ENCODE measurements at places on chromosomes 7 and 10.

- no peak for DNase-seq
Observed at GRCh38 chr7:4461531-4461930, 220.6 kb upstream of the FOXK1 start.

GRCh38 chr7:108097703-108098102 lies 32.5 kb downstream of the LAMB4 start:
- DNase-seq: no peak

DNA sequence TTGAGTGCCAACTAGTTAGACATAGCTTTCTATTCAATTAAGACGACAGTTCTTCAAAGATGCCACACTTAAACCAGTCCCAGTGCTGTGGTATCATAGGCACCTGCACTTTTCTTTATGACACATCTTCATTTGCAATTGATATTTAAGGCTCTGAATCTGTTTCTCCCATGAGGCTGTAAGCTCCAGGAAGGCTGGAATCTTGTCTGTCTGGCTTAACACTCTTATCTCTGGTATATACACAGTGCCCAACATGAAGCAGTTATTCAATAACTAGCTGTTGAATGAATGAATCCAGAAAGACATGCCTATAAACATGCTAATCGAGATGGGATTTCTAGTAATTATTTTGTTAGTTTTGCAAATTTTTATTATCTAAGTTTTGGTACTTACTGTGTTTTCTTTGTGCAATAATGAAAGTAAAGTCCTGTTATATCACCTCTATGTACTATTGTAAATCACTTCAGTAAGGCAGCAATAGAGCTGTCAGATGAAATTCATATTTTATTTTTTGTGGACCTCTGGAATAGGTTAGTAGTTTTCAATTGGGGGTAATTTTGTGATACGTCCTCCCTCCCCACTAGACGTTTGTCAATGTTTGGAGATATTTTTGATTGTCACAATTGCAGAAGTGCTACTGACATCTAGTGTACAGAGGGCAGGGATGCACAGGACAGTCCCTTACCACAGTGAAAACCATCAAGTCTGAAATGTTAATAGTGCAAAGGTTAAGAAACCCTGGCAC lies 51.3 kb upstream of the STEAP4 start:
- no peak for DNase-seq

DNA sequence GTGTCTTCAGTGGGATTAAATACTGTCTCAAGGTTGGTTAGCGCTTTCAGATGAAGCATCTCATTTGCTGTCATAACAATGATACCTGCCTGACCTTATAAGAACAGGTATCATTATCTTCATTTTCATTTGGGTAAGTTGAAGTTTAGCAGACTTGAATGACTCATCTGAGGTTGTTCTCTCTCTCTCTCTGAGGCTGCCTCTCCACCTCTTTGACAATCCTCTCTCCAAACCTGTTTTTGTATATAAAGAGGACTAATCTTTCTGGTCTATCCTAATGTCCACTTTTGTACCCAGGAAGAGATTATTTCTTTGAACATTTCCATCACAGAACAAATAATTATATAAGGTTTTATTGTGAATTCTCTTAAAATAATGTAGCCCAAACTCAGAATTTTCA lies 291.4 kb downstream of the KLF6 start:
- no peak for DNase-seq

- DNase-seq: no peak
Observed at GRCh38 chr7:51732951-51733350, 416.3 kb upstream of the COBL start.

DNA sequence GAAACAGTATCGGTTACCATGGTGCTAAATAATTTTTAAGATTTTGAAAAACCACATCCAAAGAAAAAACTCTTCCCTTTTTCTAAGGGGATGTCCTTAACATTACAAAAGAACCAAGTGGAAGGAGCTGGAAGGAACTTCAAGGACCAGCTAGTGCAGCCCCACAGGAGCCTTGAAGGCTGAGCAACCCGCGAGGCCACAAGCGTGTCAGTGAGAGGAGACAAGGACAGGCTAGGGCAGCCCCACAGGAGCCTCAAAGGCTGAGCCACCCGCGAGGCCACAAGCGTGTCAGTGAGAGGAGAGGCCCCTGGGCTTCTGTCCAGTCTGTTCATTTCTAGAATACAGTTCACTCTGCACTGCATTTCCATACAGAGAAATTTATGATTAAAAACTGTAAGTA lies 80.1 kb upstream of the ATP6V0A4 start:
- DNase-seq: no peak

DNA sequence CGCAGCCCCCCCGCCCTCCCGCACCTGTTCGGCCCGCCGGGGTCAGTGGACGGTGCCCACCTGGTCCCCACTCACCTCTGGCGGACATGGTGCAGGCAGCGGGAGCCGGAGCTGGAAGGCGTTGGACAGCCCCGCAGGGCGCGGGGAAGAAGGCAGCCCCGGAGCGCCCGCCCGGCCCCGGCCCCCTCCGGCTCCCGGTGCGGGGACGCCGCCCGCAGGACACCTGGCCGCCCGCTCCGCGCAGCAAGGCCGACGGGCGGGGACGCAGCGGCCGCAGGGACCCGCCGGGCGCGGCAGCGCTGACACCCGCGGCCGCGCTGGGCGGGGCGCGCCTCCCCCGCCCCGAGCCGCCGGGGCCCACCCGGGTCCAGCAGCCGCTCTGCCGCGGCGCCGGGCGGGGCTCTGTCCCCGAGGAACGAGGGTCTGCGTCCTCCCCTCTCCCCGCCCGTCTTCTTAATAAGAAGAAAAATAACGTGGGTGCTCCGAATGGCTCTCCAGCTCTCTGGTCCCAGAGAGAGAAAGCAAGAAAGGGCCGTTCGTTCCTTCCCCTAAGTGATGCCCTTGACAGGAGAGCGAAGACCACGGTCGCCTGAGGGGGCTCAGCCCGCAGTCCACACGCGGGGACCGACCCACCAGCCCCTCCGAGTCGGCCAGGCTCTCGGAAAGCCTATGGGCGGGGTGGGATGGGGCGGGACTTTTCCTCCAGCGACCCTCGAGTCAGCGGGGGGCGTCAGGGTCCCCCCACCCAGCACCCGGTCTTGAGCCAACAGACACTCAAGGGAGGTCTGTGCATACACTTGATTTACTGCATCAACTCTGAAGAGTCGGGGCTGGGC lies 53.4 kb upstream of the FHIP2A start:
- peak; percentile 61 for DNase-seq

DNA sequence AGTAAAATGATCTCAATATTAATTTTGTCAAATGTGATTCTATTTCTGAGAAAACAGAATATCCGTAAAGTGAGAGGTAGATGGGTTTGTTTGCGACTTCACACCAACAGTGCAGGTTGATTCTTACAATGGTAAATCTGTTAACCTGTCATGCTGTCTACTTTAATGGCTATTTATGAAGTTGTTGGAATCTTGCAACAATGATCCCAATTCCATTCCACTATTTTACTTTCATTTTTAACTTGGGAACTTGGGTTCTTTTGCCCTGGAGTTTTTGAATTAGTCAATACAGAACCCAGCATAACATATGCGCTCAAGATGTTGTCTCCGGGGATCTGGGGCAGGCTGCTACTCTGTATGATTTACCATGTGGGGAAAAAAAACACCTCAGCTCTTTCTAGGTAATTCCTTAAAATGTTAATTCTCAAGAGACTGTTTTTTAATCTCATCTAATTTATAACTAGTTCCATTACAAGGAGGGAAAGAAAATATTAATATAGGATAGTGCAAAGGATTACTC lies 1.2 kb downstream of the LGI1 start:
- DNase-seq: no peak

DNA sequence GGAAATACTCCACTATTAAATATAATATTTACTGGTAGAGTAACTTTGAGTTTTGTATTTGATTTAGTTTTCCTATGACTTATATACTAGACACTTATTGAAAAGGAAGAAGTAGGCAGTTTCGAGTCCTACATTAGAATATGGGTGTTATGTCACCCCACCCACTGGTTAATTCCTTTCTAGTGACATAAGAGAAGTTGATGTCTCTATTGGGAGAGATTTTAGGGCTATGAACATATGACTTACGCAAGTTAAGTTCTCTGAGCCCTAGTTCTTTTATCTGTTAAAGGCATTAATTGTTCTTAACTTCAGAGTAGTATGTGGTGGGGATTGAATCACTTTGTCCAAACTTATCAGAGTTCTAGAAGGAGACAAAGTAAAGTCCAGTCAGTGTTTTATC lies 30.5 kb downstream of the CPED1 start:
- DNase-seq: peak; percentile 39

DNA sequence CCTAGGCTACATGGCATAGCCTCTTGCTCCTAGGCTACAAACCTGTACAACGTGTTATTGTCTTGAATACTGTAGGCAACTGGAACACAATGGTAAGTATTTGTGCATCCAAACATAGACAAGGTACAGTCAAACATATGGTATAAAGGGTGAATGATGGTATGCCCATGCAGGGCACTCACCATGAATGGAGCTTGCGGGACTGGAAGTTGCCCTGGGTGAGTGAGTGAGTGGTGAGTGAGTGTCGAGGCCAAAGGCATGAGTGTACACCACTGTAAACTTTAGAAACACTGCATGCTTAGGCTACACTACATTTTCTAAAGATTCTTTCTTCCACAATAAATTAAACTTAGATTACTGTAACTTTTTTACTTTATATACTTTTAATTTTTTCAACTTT lies 165.7 kb downstream of the PARD3 start:
- no peak for DNase-seq

GRCh38 chr10:80964955-80965614 lies 427.4 kb downstream of the SH2D4B start:
- DNase-seq: no peak

DNA sequence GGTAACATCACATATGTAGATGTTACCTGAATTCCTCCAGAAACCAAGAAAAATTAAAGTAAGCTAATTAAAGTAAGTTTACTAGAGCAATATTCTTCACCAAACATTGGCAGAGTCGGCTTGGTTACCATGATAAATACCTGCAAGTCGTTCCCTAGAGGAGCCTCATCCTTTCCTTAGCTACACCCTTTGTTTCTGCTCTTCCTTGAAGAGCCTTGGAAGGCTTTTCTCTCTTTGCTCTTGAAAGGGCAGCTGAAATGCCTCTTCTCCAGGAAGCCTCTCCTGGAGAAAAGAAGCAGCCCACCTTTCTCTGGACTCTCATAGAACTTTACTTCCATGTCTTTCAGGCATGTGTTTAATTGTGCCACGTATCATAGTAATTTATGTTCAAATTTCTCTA lies 34.9 kb upstream of the CALD1 start:
- no peak for DNase-seq

DNA sequence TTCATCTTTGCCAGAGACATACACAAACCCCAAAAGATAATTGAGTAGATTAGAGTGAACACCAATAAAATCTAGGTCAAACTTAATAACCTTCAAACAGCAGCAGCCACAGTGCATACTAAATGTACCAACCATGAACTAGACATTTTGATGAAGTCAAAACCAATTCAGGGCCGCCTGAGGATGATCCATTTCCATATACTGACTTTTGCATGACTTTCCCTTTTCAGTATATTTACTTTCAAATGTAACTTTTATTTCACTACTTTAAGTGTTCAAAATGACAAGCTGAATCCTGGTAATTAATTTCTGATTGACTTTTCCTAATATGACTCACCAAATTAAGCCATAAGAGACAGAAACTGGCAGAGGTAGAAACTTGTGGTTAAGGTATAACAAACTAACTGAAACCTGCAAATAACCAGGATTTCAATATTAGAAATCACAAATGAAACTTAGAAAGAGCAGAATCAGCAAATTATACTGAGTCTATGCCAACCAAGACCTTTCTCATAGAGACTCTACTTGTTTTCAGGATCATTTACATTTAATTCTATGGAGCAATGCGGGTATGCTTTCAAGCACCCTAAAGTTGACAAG lies 171.9 kb upstream of the LRRN3 start:
- DNase-seq: no peak

DNA sequence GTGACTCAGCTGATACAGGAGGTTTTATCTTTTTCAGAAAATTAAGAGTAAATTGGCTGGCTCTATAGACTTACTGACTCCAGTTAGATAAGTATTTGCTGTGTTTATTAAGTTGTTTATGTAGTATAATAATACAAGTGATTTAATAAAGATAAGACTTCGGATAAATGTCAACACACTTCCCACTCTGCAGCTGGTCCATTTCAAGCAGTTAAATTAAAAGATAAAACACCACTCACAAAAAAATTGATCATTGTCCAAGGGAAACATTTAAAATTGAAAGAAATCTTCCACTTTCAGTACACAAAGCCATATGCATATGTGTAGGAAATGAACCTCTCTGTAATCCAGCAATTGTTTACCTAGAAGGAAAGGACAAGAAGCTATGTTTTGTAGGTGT lies 106.1 kb upstream of the SP8 start:
- no peak for DNase-seq

- no peak for DNase-seq
Observed at GRCh38 chr10:110355141-110355831, 50.6 kb upstream of the SMNDC1 start.

- DNase-seq: peak; percentile 88
Observed at GRCh38 chr10:72784551-72785351, 92.8 kb downstream of the MCU start.

DNA sequence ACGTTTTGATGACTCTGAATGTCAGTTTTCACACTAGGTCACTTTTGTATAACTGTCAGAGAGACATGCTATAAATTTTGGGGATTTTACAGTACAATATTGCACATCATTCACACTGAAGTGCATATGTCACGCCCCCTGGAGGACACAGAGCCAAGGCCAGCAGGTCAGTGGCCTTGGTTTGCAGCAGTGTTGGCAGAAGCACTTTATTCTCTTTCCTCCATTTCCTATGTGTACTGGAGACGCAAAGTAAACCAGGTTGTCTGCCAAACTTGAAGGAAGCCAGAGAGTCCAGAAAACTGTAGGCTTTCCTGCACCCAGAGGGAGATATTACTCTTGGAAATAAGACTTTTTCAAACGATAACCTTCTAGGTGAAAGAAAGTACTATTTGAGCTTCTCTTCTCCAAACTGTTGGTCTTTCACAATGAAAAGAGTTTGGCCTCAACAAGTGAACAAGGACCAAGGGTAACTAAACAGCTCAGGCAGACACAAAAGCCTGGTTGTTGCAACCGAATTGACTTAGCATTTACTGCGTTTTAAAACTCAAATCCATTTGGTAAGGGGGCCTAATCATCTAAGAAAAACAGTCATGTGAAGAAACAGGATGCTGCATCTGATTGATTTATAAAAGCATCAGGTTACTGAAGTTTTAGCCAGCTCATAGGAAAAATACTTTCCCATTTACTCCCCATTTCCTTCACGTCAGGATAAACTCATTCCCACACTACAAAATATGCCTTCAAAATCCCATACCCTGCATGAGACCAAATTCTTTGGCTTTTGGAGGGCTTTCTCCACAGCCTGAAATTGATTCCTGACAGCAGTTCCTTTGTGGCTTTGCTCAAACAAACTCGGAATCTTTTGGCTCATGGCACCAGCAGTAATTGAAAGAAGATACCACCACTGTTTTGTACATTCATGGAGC lies 83.0 kb upstream of the SEC61G start:
- DNase-seq: peak; percentile 66
